ENCODE measurements at places on chromosomes 12 and 14.

- DNase-seq, result no peak
Observed at GRCh38 chr14:51487848-51488247, 163.9 kb upstream of the FRMD6 start.

DNA sequence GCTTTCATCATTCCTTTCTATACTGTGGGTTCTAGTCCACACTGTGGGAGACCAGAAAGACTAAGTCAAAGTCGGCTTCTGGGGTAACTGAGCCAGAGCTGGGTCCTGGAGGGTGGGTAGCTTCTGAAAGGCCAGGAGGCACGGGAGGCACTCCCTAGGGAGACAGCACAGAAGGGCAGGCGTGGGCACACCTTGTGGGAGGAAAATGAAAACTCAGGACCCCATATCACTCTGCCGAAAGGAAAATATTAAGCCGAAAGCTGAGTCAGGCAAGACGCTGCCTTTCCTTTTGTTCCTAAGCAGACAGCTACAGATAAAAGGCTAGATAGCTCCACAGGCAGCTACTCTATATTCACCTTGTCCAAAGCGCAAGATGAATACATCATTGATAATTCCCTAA is 20.7 kb downstream of the ANO2 start:
- DNase-seq, result no peak

DNA sequence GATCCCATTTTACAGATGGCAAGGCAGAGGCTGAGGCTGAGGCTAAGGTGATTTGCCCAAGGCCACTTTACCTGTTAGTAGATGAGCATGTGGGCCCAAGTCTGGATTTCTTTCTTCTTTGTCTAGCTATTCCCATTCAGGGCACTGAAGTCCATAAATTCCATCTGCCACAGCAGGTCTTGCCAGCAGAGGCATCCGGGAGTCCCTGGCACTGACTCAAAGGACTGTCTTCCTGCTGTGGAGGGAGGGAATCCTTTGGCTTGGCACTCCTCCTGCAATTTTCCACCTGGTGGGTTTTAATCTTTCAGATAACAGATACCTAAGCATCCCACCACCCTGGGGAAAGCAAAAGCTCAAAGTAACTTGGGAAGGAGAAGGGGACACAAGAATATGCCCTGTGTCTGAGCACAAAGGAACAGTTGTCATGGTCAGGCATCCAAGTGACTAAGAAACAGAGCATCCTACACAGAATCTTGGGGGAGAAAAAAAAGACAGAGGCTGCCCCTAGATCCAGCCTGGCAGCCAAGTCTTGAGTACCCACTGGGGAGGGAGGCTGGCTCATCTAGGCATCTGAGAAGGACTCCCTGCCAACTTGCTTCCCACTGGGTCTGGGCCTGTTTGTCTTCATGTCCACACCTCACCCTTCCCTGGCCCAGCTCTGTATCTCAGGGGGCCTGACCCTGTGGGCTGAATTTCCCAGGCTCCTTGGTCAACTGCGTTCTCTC is 35.6 kb upstream of the CMKLR1 start:
- DNase-seq, result no peak

GRCh38 chr12:96326628-96327227 is 73.5 kb downstream of the CDK17 start:
- DNase-seq, result no peak

DNA sequence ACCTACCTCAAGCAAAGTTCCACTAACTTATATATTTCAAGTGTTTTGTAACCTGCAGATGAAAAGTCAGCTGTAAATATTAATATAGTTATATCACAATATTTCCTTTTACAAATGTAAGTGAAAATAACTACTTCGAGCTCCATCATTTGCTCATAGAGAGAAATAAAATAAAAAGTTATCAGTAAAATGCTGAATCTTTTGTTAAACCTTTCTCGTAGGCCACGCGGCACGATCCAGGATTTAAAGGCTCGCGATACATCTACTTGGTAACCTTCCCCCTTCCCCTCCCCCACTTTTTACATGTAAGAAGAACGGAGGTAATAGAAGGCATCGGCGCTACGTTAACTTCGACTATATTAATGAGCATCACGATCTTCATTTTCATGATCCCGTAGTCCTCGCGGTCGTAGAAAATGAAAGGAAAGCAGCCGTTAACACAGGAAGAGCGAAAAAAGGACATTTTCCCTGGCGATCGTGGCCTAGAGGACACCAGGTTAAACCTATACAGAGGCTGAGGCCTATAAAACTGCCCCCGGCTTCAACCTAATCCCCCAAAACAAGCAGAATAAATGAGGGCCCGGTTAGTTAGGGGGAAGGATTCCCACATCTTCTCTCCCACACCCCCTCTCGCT is 508 bp downstream of the HNRNPC start:
- DNase-seq, result no peak

DNA sequence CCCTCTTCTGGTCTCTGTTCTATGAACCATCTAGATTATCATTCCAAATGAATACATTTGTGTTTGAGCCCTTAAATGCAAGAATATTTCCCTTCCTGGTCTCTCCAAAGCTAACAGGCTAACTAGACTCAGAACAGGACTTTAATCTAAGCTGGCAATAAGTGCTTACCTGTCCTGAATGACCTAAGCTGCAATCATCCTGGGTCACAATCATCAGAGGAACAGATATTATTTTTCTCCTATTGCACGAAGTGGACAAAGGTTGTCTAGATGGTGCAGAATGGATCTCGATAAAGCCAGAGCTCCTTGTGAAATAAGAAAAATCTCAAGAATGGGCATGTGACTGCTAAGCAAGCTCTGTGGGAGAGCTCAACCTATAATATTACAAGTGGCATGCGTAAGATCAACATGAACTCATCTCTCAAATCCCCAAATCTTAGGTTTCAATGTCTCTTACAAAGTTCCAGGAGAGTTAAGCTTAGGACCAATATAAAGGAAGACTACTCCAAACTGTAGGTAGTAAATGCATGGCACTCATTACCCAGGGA is 10.6 kb upstream of the NUMB start:
- no peak for DNase-seq

GRCh38 chr12:27571463-27571862 is 47.5 kb downstream of the PPFIBP1 start:
- no peak for DNase-seq

DNA sequence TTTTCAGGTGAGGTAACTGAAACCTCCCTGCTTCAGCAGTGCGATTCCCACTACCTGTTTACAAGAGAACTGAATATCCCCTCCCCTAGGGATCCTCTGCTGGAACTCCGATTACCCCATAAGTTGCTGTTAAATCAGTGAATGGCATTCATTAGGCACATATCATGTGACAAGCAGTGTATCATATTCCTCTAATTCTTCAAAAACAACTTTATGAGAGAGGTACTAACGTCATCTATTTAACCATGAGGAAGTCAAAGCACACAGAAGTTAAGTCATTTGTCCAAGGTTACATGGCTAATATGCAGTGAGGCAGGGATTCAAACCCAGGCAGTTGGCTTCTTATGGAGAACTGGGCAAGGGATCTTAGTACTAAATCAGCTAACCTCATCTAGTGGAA is 43.9 kb upstream of the PCED1B start:
- DNase-seq, result no peak

DNA sequence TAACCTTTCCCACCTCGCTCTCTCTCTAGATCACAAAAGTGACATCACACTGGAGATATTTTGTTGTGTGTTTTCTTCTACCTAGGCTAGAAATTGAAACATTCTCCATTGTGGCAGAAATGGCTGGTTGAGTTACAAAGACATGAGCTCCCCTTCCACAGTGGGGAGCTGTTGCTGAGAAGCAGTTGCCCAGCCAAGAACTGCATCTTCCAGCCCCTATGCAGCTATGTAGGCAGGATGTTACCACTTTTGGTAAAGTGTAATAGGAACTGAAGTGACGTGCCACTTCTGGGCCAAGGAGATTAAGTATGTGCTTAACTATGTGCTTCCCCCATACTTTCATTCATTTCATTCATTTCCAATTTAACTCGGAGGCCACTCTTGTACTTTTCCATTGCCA is 138.7 kb upstream of the E2F7 start:
- no peak for DNase-seq

DNA sequence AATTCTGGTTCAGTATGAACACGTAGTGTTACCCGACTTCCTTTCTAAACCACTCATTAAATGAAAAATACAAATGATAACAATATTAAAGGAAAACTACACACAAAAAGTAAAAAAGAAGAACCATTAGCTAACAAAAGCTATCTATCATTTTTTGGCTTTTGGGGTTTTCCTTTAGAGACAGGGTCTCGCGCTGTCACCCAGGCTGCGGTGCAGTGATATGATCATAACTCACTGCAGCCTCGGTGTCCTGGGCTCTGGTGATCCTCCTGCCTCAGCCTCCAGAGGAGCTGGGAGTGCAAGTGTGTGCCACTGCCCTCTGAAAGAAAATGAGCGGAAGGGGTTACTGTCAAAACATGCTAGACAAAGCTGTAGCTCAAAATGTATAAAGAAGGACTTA is 238.2 kb upstream of the AVPR1A start:
- no peak for DNase-seq

- no peak for DNase-seq
Observed at GRCh38 chr14:86796221-86797074, 1196.5 kb downstream of the GALC start.

GRCh38 chr12:125262851-125263250 is 197.6 kb downstream of the AACS start:
- DNase-seq, result no peak

DNA sequence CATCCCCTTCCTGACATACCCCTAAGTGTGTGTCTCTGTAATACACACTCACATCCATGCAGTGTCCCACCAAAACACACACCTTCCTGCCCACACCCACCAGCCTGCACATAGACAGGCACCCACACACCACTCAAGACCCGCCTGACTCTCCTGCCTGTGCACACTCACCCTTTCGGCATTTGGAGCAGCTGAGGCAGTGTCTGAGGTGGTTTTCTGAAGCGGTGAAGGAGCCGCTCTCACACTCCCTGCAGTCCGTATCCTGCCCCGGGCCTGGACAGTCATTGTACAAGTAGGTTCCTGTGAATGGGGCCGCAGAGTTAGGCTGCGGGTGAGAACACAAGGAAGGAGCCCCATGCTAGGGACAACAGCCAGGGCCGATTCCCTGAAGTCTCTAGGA is 8.3 kb downstream of the TNFRSF1A start:
- no peak for DNase-seq

- no peak for DNase-seq
Observed at GRCh38 chr14:36701132-36701531, 39.5 kb downstream of the PAX9 start.

- DNase-seq, result no peak
Observed at GRCh38 chr12:64701283-64701682, 57.9 kb downstream of the GNS start.

DNA sequence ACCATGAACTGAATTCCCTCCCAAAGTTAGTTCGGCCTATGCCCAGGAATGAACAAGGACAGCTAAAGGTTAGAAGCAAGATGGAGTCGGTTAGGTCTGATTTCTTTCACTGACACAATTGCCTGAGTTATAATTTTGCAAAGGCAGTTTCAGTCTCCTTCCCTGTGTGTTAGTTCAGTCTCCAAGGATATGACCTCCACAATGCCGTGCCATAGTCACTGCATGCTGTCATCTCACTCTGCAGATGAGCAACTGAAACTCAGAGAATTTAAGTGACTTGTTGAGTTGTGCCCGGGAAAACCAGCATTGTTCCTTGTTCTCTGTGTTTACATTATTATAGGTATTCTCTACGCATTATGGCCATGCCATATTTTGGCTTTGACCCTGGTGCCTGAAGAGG is 10.1 kb upstream of the SERPINA1 start:
- DNase-seq, result no peak

DNA sequence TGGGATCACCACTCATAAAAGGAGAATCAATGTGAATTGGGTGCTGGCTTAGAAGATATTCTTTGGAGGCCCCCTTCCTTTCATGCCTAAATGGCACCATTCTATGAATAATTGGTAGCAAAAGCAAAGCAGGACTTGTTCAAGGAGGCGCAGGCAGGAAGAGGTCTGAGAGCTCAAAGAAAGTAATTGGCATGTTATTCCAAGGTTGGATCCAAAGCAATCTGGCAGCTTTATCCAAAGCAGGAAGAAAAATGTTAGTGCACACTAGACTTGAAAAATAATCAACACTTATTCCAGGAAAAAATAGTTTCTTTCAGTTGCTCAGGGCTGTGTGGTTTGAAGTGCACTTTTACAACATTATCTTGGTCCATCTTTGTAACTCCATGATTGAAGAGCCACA is 326.4 kb downstream of the NUAK1 start:
- no peak for DNase-seq

- no peak for DNase-seq
Observed at GRCh38 chr14:77185093-77185465, 3.5 kb downstream of the TMEM63C start.

DNA sequence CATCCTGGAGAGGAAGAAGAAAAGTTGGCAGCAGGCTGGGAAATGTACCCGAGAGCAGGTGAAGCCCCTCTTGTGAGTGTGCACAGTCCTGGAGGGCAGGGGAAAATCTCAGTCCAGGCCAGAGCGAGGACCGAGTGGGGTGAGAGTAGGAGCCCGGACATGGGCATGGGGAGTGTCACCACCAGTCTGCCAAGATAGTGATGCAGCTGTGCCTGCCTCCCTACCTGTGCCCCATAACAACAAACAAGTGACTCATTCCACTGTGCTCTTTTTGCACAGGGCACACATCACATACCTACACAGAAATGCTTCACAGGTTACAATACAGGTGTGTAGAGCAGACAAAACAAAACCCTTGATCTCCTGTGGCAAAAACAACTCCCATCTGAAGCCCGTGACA is 205.9 kb upstream of the PELI2 start:
- no peak for DNase-seq

GRCh38 chr14:55411426-55412389 is at the start of gene ATG14:
Gene ATG14, minus strand, starts transcription at chr14:55411830. Its CDS starts 8 bp downstream, at chr14:55411822.
- DNase-seq, result peak; percentile 61

- DNase-seq, result no peak
Observed at GRCh38 chr12:64716371-64716770, 42.8 kb downstream of the GNS start.

DNA sequence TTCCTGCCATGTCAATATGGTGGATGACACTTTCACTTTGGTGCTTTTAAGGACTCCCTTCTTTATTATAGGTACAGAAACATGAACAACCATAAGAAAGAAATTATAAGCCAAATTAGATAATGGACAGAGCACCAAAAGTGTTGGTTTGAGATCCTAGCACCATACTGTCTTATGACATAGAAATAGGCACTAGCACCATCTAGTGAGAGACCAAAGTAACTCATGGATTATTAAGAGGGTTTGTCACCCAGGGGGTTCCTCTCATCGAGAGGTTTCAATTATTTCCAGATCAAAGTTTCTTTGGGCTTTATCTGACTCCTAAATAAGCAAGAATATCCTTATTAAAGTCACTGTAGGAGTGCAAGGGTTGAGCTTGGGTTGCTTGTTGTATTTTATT is 153.0 kb upstream of the DIO2 start:
- DNase-seq, result no peak

DNA sequence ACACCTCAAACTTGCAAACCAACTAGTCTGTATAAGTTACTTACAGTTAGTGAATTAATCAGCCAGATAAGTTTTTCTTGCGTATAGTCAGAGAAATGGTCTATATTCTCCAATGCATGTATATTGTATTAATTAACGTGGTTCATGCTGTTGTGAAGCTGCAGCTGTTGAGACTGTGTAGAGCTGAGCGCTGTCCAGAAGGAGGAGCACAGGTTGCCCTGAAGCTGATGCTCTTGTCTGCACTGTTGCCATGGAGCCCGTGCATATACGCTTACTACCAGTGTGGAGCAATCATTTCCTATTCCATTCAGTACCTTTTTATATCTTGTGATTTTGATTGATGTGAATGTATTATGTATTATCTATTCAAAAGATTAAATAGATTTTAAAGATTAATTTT is 74.3 kb upstream of the ARID2 start:
- DNase-seq, result peak; percentile 5
